ENCODE measurements at places on chromosomes 12 and 14.

- DNase-seq, result peak; percentile 49
Measured at GRCh38 chr14:20697273-20698017, 8.9 kb downstream of the ANG start.

DNA sequence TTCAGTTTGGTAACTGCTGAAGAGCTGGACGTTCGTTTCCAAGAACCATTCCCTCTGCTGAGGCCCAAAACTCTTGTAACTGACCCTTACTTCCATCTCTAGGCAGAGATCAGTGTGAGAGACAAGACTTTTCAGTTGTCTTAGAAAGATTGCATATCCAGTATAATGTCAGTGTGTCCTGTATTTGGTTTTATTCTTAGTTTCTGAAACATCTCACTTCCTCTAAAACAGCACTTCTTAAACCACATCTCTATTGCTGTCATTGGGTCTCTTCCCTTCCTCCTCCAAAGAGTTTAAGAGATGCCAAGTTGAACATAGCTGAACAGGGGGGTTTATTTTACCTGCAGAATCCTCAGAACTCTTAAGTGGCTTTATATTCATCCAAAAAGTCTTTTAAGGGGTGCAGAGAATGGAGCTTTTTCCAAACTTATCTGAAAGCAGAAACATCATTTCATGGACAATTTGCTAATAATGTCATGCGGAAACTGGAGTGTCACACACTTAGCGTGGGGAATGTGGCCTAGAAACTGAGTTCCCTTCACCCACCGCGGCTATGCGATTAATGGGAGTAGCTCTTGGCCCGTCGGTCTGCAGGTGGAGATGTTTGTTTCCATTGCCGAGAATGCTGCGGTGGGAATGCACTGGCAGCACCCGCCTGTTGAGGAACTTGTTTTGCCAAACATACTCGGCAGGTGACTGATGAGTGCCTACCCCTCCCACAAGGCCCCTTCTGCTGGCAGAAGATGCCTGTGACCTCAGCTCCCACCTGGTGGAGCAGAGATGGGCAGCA is 148.2 kb downstream of the ADGRD1 start:
- no peak for DNase-seq

- no peak for DNase-seq
Measured at GRCh38 chr12:20474443-20474842, 106.1 kb downstream of the PDE3A start.

GRCh38 chr12:54036620-54037359 is 3.9 kb downstream of the HOXC5 start:
- peak; percentile 39 for DNase-seq

- no peak for DNase-seq
Measured at GRCh38 chr12:104596134-104596799, 139.5 kb downstream of the CHST11 start.

DNA sequence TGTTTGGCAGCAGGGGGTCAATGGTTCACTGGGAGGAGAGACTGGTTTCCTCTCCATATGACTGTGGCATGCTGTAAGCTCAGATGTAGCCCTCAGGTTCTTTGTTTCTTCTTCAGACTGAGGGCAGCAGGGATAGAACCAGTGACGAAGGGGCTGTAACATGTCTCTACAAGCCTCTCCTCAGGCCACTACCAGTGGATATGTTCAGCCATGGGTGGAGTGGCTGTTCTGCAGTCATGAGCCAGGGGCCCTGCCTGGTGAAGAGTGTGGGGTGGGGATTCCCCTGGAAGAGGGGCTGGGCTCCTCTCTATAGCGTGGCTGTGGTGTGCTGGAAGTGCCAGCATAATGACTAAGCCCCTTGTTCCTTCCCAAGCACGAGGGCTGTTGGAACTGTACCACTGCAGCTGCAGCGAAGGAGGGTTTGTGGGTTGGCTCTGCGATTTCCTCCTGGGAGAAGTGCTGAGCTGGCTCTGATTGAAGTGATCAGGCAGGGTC is 55.8 kb downstream of the CMAS start:
- DNase-seq, result peak; percentile 13

DNA sequence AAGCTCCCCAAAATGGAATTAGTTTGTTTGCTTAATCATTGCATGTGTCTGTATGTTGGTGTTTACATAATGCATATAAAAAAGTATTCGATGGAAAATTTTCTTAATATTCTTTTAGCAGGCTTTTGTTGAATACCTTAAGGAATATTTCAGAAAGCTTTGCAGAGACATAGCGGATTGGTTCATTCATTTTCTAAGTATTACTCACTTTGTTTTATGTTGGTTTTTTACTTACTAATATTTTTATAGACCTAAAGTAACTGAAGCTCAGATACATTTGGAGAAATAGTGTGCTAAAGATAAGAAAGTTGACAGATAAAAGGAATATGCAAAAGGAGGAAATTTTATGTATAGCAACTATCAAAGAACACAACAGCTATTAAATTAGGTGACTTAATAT is 191.0 kb downstream of the ERC1 start:
- no peak for DNase-seq

- no peak for DNase-seq
Measured at GRCh38 chr12:57086493-57087009, 2.4 kb upstream of the NAB2 start.

DNA sequence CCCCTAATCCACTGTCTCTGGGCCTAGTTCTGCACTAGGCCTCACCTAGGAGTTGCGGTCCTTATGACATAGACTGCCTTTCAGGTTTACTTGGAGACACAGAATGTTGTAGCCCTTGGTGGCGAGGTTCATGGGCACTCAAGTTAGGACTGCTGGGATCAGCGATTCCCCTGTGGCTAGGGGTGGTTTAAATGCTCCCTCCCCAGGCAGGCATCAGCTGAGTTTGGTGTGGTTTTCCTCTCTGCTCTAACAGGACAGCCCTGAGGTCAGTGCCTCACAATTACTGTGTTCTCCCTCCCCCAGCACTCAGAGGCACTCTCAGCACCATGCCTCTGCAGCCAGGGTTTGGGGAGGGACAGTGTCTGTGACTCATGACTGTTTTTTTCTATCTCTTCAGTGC is 22.2 kb upstream of the RDH16 start:
- no peak for DNase-seq

GRCh38 chr12:89861086-89861485 is 152.4 kb upstream of the ATP2B1 start:
- no peak for DNase-seq

- no peak for DNase-seq
Measured at GRCh38 chr12:115712676-115713075, 564.8 kb downstream of the MED13L start.

DNA sequence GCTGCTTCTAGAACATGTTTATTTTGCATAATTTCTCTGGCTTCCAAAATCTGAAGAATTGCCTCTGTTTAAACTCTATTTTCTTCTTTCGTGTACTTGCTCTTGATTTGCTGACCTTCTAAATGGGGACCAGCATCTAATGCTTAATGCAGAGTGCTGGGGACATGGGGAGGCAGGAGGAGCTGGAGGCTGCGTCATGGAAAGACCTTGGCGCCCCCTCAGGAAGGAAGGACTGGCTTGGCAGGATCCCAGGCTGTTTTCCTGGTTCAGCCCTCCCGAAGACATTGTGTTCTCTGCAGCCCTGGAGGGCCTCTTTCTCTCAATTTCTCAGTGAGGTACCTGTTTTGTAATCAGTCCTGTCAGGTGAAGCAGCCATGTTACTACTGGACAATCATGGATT is 5.5 kb downstream of the PRKCH start:
- DNase-seq, result no peak

GRCh38 chr14:99586761-99587459 is 17.1 kb downstream of the CCDC85C start:
- no peak for DNase-seq

Data from C1 segment of cervical spinal cord (tissue), 14 donors.